NCI-H2029 treated with DMSO at 0.1 percent for 48 hours (cell line): ENCODE measurements at places on chromosomes 12 and 14.

DNA sequence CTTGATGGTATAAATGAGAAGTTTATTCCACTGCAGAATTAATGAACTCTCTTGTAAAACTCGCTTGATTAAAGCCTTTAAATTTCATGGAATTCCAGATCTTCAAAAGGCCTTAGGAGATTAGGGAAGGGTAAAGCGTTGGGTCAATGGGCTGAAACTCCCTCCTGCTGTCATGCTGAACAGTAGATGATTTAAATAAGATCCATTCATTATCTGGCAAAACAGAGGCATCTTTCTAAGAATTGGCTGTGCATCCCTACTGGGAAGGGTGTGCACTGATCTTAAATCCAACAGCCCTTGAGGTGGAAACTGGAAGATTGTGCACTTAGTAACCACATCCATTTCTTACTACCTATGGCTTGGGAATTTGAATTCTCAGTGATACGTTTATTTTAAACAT lies 56.0 kb downstream of the PLCZ1 start:
- DNase-seq = no peak

- DNase-seq = no peak
These were observed 131.8 kb upstream of the KRAS start for GRCh38 chr12:25382311-25383106.

DNA sequence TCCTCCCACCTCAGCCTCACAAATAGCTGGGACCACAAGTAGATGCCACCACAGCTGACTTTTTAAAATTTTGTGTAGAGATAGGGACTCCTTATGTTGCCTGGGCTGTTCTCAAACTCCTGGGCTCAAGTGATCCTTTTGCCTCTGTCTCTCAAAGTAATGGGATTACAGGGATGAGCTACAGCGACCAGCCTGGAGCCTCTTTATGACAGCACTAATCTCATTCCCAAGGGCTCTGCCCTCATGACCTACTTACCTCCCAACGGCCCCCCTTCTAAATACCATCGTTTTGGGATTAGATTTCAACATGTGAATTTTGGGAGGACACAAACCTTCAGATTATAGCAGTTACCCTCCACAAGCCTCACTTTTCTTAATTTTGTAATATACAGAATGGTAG lies 150.6 kb upstream of the FUT8 start:
- DNase-seq = no peak

GRCh38 chr14:96040828-96041371 lies 1.7 kb downstream of the C14orf132 start:
- DNase-seq = no peak

GRCh38 chr14:77322250-77322902 lies 1.5 kb downstream of the GSTZ1 start:
- no peak for DNase-seq

DNA sequence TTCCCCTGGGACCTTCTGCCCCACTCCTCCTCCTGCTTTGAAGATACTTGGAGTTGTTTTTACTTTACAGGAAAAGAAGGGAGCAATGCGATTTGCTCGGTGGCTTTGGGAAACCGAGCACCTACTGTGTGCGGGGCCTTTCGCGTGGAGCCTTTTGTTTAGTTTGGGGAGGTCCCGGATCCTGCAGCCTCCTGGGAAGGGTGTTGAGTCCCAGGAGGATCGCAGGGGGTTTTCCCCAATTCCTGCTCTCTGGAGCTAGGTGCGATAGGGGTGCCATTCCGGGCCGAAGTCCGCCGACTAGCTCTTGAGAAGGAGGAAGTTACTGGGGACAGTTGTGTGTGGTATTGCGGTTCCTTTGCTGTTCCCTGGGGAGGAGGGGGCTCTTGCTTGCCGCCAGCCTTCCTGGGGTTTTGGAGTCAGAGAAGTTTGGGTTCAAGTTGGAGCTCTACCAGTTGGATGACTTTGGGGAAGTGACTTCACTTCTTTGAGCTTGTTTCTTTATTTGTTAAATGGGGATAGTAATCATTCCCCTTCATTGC lies 1.1 kb downstream of the BRI3BP start:
- no peak for DNase-seq
